NCI-H2081 treated with DMSO at 0.1 percent for 48 hours (cell line): ENCODE measurements at places on chromosomes 2 and 18.

GRCh38 chr2:10196948-10197696 is 74.6 kb downstream of the RRM2 start:
- no peak for DNase-seq

DNA sequence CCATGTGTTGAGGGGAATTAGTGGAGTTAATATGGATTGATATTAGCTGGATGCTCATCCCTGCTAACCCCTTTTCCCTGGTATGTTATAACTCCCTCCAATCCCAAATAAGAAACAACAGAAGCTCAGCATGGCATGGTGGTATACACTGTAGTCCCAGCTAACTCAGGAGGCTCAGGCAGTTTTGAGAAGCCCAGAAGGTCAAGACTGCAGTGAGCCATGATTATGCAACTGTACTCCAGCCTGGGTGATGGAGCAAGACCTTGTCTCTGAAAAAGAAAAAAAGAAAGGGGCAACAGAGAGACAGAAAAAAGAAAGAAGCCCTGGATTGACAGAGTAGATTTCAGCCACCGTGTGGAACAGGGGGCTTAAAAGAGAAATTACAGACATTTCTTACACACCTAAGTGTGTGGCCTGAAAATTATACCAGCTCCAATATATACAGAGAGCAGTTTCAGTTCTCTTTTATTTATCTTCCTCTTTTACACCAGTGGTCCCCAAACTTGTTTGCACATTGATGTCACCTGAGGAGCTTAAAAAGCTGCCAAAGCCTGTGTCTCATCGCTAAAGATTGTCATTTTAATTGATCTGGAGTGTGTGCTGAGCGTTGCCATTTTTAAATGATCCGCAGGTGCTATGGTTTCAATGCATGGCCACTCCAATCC is 203.6 kb downstream of the UBE2E3 start:
- DNase-seq: no peak

DNA sequence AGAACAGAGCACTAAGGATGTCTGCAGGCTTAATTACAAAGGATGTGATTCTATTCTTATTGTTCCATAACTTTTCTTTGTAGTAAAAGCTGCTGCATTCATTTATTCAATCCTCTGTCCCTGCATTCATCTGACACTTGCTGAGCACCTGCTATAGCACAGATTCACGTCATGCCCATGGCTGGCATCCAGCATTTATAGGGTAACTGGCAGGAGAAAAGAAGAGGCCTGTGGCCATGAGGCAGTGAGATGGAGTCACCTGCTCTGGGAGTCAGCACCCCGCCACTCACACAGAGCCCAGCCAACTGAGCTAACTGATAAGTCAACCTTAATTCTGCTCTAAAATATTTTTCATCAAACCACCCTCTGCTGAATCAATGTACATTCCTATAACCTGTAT is 18.3 kb upstream of the CDC42EP3 start:
- DNase-seq: no peak

DNA sequence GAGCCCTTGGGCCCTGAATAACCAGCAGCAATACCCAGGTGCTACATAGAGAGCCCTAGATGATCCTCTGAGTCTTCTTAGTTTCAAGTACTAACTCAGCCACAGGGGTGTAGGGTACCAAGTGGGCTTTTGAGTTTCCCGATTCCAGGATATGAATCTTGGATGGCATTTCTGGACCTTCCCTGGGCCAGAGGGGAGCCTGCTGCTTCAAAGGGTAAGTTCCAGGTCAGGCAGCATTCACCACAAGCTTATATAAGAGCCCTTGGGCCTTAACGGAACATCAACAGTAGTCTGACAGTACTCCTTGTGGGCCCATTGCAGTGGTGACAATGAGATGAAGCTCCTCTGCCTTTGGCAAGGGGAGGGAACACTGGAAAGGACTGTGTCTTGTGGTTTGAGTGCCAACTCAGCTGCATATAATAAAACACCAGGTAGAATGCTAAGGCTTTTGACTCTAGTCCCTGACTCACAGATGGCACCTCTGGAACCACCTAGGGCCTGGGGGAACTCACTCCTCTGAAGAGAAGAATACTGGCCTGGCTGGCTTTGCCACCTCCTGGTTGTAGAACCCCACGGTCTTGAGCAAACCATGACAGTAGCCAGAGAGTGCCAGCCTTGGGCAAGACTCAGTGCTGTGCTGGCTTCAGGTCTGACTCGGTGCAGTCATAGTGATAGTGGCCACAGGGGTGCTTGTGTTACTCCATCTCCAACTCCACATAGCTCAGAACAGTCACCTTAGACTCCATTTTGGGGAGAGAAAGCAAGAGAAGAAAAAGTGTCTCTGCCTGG is 235.7 kb downstream of the AKAIN1 start:
- no peak for DNase-seq

- DNase-seq: no peak
These were observed 18.8 kb upstream of the MREG start for GRCh38 chr2:216031960-216032689.

- no peak for DNase-seq
These were observed 197.3 kb upstream of the CCDC150 start for GRCh38 chr2:196442211-196442610.

GRCh38 chr2:149657401-149658040 is 69.9 kb upstream of the MMADHC start:
- peak; percentile 3 for DNase-seq

GRCh38 chr2:186508263-186508662 is 22.2 kb downstream of the ZC3H15 start:
- no peak for DNase-seq
